NCI-H187 (cell line): ENCODE measurements at places on chromosomes 6 and 20.

DNA sequence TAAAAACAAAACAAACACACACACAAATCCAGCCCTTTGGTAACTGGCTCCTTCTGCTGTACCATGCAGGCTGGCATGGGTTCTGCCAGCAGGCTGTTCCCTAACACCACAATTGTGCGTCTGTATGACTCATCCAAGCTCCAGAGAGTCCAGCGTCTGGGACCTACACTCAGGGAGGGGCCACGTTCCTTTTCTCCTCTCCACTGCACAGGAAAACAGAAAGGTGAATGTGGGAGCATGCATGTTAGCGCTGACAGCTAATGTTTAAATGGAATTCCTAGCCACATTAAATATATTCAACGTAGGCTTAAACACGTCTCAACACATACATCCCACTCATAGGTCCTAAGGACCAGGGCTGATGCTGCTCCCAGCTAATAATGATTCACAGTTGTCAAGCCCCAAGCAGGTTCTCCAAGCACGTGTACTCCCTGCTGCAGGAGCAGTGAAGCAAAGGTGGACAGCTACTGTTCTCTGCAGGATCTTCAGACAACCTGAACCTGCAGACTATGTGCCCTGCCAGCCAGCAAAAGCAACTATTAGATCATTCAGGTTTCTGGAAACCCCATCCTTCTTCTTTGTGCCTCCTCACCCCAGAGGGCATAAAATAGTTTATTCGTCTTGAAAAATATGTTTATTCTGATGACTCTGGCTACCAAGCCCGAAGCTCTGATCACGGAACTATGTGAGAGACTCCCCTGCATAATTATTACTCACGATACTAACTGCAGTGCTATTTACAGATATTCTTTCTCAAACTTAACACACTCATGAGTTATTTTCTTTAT, 20.9 kb downstream of the MAP1LC3A start:
- no peak for DNase-seq

- DNase-seq: no peak
These were observed 131.2 kb downstream of the DNAH8 start for GRCh38 chr6:38846361-38846760.

DNA sequence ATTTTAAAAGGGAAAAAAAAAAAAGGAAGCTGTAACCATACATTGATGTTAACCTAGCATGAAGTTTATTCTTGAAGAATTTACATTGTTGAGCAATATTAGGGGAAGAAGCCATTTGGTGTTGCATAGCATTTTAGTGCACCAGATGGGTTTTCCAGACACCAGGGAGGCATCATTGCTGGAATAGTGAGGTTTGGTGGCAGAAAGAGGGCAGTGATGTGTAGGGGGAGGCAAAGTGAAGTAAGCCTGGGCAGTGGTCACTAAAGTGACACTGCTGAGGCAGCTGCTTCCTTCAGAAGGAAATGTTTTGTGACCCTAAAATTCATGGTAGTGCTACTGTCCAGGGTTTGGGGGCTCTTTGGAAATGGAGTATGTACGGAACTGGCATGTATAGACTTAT, 2.6 kb downstream of the TOMM6 start:
- no peak for DNase-seq

DNA sequence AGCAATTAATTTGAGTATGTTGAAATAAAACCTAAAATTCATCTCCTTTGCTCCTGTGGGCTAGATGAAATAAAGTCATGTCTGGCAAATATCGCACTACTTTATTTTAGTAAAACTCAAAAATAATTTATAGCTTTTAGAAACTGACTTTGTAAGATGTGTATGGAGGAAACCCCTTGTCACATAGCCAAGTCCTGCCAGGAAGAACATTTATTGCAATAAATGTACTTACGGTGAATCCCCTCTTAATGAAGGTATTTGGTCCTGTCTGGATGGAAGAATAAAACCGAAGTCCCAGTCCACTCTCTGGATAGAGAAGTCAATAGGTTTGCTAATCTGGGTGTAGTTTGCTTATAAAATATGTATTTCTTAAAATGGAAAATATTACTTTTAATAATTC, 1226.8 kb upstream of the MAP3K7 start:
- no peak for DNase-seq

DNA sequence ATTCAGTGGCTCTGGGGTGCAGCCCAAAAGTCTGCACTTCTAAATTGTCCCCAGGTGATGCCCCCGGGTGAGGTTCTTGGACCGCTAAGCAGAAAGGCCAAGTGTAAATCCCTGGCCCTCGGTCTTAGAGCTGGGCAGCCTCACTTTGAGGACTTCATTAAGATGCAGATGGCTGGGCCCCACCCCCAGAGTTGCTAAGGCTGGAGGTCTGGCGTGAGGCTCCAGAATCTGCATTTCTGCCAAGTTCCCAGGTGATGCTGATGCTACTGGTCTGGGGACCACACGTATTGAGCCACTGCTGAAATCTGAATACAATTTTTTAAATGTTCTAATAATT, 735 bp upstream of the SLC23A2 start:
- no peak for DNase-seq

GRCh38 chr6:11172501-11173327, 59.8 kb downstream of the NEDD9 start:
- DNase-seq: peak; percentile 2

DNA sequence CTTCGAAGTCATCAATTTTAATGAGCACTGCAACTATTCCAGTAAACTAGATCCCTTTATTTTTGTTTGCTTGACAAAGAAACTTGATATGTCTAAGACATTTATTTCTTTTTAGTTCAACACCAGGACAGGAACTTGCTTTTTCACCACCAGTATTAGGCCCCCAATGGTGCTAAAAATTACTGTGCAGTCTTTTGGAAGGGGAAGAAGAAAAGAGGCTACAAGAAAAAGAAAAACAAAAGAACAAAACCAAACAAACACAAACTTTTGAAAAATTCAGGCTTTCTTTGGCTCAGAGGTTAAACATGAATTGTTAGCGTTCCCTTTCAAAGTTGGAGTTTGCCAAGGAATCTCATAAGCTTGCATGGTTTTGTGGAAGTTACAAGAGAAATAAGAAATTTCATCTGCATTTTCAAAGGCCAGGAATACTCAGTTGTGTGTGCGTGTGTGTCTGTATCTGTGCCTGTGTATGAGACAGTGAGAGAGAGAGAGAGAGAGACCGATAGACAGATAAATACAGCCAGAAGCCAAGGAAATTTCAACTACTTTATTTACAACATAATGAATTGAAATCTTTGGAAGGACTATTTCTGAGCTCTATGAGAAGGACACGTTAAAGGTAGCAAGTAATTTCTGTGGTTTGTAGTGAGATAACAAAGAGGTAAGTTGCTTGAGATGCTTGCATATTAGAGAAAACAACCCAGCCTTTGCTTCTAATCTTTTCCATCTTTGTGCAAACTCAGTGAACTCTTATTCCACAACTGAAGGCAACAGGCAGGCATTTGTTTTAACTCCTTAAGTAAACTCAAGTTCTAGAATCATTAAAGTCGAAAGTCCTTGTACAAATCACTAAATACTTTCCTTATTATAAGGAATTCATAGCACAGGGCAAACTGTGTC, 171.0 kb upstream of the CITED2 start:
- no peak for DNase-seq

DNA sequence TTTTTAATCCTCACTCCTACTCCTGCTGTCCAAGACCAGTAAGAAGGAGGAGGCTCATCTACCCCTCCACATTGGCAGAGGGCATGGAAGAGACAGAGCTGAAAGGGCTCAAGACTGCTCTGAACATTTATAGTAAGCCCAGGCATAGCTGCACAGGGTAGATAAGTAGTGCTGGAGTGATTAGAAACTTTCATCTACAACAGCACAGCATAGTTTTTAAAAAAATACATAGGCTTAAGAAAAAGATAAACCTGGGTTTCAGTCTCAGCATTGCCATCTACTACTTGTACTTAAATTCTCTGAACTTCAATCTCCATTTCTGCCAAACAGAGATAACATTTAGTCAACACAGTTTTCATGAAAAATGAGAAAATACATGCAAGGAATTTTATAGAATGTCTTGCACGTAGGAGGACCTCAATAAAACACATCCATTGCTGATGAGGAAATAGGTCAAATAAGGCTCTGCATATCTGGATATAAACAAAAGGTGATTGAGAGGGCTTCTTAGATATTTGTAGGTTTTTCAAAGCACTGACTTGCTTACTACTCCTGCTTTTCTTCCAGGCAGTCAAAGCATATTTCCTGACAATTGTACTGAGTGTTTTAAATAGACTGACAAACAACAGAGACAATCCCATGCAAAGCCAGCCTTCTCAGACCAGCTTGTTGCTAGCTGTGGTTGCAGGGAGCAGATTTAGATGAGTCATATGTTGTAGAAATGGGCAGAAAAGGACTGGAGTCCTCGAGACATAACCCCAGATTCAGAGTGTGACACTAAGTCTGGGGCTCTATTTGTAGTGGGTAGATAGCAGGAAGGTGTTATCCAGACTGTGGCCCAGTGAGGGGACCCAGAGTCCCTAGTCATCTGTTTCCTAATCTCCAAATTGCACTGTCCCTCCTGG, 107.4 kb upstream of the TAB2 start:
- no peak for DNase-seq

DNA sequence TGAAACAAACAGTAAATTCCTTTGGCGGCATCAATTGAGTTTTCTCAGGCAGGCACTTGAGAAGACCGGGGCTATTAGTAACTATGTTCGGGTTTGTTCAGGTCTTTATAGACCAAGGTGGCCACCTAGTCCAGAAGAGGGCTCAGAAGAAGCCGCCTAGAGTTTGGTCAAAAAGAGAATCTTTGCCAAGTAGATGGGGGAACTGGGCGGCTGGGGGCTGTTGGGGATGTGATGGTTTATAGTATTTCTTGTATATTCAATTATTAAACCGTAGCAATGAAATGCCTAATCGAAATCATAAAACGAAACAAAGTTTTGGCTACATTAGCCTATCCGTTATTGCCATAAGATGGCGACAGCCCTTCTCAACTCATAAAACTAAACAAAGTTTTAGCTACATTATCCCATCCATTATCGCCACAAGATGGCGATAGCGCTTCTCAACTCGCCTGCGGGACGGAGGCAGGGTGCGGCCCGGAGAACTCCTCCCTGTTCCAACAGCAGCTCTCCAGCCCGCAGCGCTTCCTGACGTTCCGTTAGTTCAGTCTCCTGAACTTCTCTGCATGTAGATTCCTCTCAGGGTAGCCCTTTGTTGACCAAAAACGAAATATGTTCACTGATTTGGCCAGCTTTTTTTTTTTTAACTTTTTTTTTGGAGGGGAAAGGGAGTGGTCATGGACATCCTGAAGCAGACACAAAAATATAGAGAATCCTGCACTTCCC, 120.5 kb upstream of the PRSS16 start:
- DNase-seq: peak; percentile 9

DNA sequence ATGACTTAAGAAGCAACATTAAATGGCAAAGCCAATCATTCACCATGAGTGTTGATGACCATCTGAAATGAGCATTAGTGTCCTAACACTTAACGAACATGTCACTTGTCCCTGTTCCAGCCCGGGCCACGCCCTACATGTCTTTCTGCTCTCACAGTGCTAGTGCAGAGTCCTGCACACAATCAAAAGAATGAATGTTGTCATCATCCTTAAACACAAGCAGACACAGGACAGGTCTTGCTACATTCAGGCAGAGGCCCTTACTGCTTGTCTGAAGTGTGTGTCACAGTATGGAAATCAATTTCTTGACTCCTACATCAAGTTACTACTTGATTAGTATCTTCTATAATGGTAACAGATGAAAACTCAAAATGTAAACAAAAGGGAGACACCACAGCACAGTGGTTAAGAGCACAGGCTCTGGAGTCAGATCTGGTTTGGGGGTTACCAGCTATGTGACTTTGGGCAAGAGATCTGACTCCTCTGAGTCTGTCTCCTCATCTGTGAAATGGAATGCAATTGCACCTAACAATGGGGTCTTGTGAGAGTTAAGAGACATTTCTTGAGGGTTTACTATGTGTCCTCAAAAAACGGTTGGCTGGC, 17.4 kb downstream of the UBE2V1 start:
- DNase-seq: no peak

GRCh38 chr20:21185849-21186248, 60.0 kb downstream of the KIZ start:
- DNase-seq: no peak

DNA sequence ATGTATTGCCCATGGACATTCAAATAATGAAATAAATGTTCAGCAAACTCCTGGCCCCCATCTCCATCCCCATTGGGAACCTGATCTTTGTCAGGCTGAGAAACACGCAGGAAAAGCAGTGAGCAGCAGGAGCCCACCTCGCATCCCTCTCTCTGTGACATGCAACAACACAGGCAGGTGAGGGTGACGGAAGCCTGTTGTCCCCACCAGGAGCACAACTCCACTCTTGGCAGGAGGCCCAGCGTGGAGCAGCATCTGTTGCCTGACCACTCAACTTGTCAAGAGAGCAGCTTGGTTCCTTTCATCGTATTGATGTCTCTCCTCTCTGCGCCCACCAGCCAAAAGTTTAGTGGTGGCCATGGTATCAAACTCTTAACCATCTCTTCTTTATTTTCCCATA, 586.9 kb upstream of the ARID1B start:
- DNase-seq: no peak

GRCh38 chr6:140855520-140855919, 1277.2 kb upstream of the GJE1 start:
- no peak for DNase-seq

DNA sequence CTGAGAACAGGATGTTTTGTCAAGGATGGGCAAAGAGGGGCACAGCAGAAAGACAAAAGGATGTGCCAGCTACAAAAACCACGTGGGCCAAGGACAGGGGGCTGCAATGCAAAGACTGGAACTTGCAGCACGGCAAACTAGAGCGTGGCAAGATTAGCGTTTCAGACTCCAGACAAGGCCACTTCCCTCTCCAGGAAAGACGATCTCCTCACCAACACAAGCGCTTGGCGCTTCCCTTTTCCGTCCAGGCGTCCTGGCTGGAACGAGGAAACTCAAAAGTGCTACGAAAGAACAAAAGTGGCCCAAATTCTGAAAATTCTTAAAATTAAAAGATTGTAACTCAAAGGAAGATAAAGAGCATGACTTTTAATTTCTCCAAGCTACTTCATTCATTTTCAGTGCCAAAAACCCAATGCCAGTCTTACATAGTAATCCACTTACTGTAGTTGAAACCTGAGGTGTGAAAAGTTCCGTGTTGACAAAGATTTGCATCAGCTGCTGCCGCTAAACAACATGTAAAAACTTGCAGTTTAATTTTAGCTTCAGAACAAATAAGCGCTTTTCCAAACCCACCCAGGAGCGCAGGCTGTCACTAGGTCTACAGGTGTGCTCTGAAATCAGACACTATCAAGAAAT, 207.1 kb upstream of the RREB1 start:
- no peak for DNase-seq

DNA sequence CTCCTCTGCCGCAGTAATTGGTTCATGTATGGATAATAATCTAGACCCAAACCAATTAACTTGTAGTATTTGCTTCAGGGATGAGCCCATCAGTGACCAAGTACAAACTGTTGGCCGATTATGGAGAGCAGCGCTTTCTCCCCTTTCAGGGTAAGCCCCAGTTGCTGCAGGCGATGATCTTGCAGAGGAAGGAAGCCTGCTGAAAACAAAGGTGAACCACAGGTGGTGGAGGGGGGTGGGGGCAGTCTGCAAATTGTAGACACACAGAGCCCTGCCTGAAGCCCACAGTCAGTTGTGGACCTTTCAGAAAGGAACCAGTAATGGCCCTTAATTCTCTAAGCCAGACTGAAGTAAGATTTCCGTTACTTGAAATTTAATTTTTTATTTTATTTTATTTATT, 167.9 kb upstream of the JARID2 start:
- no peak for DNase-seq

- no peak for DNase-seq
These were observed 25.6 kb downstream of the SIRPA start for GRCh38 chr20:1920826-1921225.

- DNase-seq: no peak
These were observed 5.9 kb downstream of the CD2AP start for GRCh38 chr6:47483516-47483852.

- DNase-seq: peak; percentile 48
These were observed 577 bp downstream of the LSM14B start for GRCh38 chr20:62122654-62123449.
